Left renal pelvis (tissue), 4 donors: ENCODE measurements at places on chromosomes 6 and 20. TPM values are rescaled to one million over a fixed set of nuclear protein-coding genes. Genes with fewer than 3 reads are reported as not detected.

- DNase-seq = no peak
These were observed 20.0 kb upstream of the GSTA3 start for GRCh38 chr6:52929321-52930164.

Gene NKAPL
- polyA plus RNA-seq = 3.0 TPM

DNA sequence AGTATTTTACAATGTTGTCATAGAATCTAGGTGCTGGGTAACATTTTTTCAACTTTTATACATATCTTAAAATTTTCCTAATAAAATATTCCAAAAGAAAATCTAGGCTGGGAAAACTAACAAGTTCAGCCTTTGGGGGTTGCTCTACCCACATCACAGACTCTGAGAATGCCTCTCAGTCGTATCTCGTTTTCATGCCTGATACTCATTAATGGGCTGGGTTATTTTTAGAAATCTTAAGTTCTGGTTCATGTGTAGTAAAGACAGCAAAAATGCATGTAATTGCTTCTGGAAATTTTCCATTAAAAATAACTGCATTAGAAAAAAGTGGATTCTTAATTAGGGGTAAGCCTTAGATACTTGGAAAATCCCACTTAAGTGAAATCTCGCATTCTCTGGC is 149.3 kb downstream of the SLC24A3 start:
- DNase-seq = no peak

GRCh38 chr20:45818239-45818638 is 5.8 kb downstream of the UBE2C start:
- DNase-seq = no peak

Gene TRIM15
- polyA plus RNA-seq = not detected

DNA sequence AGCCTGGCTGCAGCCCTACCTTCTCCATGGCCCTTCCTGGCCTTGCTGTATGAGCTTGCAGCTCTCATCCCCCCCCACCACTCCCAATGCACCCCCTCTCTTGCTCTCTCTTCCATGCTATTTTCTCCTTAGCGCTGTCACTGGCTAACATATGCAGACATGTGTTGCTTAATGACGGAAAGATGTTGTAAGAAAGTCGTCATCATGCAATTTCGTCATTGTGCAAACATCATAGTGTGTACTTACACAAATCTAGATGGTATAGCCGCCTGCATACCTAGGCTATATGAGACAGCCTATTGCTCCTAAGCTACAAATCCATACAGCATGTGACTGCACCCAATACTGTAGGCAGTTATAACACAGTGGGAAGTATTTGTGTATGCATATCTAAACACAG is 27.0 kb downstream of the ANGPT4 start:
- DNase-seq = no peak

DNA sequence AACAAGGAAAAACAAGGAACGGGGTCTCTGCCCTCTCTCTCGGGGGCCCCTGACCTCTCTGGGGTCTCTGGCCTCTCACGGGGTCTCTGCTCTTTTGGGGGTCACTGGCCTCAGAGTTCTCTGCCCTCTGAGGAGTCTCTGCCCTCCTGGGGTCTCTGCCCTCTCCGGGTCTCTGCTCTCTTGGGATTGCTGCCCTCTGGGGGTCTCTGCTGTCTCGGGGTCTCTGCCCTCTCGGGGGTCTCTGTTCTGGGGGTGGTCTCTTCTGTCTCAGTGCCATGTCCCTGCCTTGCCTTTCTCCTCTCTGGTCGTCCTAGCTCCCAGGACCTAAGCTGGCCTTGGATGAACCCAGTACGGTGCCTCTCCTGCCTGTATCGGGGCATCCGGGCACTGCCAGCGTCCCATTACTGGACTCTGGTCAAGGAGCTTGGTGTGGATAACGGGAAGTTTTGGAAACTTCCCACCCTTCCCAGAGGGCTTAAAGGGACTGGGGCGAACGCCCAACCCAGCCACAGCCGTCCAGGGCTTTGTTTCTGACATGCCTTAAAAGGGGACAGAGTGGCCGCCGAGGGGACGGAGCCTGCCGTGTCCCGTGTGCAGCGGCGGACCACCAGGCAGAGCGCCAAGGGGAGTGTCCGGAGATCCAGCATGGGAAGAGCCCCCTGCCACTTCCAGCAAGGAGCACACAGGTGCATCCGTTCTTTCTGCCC is 24.7 kb upstream of the MRGBP start:
- no peak for DNase-seq

Gene ADTRP
- polyA plus RNA-seq = 3.3 TPM

DNA sequence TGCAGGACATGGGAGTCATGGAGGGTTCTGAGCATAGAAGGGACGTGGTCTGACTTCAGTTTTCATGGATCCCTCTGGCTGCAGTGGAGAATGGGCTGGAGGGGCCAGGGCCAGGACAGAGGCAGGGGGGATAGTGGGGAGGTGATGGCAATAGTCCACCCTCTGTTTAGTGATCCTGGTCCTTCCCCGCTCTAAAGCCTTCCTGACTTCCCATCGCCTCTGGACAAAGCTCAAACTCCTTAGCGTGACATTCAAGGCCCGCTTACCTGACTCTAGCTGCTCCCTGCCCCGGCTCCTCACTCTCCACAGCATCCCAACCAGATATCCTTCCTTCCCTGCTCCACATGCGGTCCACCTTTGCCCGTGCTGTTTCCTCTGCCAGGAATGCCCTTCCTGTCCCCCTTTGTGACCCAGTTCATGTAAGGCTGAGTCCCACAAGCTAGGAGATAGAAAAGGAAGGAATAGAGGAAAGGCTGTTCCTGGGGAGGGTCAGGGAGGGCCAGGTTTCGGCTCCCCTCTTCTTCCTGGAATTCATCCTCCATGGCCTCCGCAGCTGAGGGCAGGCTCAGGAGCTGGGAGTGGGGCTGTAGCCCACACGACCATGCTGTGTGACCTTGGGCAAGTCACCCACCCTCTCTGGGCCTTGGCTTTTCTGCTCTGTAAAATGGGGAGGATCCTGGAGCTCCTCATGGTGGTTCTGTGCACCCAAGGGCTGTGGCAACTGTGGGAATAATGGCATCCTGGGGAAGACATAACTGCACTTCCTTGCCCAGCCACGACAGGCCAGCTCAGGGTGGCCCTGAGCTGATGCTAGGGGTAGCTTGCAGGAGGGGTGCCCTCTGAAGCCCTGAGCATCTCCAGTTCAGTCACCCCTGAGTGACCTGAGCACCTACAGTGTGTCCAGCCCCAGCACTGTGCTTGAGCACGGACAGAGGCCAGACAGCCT is 116.1 kb downstream of the CEBPB start:
- no peak for DNase-seq

DNA sequence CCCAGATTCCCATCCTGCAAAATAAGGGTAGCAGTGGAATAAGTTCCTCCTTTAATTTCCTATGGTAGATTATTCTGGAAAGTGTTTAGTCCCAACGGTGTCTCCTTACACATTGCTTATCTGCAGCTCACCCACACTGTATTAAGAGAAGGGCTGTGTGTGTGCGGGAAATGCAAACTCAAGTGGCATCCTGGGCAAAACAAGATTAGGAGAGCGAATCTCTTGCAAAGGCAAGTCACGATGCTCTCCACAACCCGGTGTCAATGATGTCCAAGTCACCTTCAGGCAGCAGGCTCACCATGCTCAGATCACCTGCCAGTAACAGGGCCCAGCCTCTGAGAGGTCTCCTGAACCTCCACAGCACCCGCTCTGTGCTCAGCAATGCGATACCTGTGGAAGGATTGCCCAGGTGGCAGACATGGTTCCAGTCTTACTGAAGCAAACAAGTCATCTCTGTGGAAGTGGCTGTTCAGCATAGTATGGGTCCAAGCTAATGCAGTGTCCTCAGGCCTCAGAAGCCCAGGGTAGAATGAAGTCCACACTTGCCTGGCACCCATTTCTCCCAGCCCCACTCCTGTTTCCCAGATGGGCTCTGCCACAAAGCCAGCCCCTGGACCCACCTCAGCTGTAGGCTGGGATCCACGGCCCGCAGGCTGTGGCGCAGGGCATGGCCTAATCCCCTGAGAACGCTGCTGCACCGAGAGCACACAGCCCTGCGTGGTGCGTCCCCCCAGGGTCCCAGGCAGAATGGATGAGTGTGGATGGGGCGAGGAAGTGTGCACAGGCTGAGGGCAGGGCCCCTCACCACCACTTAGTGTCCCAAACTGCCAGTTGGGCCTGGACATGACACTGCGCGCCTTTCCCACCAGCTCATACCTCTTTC is 101.2 kb downstream of the PXDC1 start:
- DNase-seq = no peak

DNA sequence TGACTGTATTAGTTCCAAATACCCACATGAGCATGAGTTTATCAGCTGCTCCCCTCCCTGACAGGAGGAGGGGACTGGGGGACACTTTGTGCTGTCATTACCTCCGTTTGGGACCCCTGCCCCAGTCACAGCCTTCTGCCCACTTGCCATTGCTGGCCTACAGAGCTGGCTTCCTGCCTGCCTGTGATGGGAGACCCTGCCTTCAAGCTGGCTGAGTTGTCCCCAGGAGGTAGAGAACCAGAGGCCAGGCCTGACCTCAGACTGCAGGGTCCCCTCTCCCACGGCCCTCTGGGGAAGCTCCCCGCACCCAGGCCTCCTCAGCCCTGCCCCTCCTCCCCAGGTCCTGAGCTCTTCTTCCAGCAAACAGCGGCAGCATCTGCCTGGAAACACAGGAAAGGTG is 105.5 kb downstream of the JPH2 start:
- no peak for DNase-seq

DNA sequence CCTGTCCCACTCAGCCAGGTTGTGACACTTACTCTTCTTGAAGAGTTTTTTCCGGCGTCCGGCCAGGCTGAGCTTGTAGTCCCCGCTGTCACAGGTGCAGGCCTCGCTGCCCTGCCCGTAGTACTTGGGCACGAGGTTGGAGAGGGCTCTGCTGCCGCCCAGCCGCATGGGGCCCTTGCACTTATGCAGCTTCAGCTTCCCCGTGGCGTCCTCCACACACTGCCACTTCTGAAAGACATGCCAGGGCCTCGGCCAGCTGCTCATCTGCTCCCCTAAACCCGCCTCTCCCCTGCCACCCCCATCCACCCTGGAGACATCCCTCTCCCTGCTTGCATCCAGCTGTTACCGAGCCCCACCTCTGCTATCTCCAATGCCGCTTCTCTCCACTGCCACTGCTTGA is 113.1 kb downstream of the SULF2 start:
- no peak for DNase-seq

Gene COL10A1
- polyA plus RNA-seq = 0.95 TPM

Gene RBPJL
- not detected for polyA plus RNA-seq

GRCh38 chr6:165077876-165078275 is 231.5 kb downstream of the C6orf118 start:
- no peak for DNase-seq

Gene BACH2
- 10.9 TPM for polyA plus RNA-seq

DNA sequence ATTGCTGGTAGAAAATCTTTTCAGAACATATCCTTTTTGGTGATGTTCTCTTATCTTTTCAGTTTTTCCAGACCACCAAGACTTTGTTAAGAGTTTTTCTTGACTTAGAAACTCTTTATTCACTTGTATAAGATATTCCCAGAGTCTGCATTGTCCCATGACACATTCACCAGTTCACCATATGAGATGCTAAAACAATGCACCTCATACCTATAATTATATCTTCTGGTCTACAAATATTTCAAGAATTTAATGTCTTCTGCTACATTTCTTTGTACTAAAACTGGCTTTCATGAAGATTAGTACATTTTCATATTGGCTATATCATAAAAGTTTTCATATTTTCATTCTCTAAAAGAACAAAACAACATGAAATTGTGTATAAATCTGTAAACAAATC is 111.3 kb downstream of the ADGRG6 start:
- no peak for DNase-seq

DNA sequence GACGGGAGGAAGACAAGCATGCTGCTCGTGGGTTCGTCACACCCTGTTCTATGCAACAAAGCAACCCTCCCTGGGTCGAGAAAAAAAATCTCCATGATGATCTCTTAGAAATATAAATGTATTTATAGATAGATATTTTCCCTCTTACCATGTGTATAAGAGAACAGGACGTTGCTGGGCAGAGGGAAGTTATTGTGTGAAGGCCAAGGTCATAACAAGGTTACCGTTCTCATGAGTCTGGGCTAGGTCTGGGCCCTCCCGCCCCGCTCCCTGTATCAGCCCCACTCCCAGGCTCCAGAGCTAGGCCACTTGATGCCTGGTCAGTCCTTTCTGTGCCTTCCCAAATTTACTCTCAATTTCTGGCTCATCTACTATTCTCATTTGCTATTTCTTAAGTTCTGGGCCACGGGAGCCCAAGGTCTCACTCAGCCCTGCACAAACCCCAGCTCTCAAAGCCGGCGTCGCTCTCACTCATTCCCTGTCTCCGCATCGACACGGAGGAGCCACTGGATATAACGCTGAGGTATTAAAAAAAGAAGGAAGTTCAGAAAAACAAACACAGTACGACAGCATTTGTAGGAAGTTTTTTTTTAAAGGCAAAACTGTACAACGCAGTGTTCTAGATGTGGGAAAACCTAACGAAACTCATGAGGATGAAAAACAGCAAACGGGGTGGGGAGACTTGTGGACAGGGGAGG is 96.8 kb downstream of the PSMG4 start:
- no peak for DNase-seq

- no peak for DNase-seq
These were observed 64.6 kb upstream of the TXNDC5 start for GRCh38 chr6:7974938-7975763.

DNA sequence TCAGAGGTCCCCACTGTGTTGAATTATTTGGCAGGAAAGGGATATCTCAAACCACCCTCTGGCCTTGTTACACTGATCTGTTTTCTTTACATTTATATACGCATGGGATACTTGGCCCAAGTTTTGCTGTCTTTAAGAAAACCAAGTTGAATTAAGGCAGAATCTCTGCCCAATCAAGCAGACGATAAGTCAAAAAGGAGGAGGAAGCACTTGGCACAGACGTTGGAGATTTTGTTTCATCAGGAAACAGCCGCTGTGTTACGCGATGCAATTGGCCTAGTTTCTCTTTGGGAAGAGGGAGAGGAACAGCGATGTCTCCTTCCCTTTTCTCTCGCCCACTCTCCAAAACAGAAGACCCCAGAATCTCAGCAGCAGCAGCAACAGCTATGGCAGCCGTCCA is 20.2 kb upstream of the NAA20 start:
- no peak for DNase-seq

DNA sequence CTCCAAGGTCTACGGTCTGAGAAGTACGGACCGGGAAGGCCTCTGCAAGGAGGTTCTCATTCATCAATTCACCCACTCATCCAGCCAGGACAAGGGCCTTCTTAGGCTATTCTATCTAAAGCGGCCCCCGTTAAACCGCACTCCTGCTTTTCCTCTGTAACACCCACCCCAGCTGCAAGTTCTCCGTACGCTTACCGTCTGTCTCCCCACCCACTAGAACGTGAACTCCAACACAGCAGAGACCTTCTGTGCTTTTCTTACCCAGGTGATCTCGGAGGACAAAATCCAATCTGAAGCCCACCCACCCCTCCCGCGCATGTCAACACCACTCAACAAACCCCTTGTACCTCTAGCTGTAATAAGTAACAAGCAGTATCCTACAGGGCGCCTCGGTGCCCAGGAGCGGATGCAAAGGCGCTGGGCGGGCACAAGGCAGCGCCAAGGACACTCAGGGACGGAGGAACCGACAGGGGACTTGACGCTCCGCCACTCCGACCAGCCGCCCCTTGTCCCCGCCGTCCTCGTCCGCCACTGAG is 351 bp downstream of the AURKA start:
- no peak for DNase-seq

- no peak for DNase-seq
These were observed 33.6 kb downstream of the GFOD1 start for GRCh38 chr6:13453771-13454251.
